ENCODE measurements at places on chromosomes 4 and X. TPM values are rescaled to one million over a fixed set of nuclear protein-coding genes. Genes with fewer than 3 reads are reported as not detected.

GRCh38 chr4:146311238-146311970, 97.1 kb downstream of the REELD1 start:
- DNase-seq, result no peak

DNA sequence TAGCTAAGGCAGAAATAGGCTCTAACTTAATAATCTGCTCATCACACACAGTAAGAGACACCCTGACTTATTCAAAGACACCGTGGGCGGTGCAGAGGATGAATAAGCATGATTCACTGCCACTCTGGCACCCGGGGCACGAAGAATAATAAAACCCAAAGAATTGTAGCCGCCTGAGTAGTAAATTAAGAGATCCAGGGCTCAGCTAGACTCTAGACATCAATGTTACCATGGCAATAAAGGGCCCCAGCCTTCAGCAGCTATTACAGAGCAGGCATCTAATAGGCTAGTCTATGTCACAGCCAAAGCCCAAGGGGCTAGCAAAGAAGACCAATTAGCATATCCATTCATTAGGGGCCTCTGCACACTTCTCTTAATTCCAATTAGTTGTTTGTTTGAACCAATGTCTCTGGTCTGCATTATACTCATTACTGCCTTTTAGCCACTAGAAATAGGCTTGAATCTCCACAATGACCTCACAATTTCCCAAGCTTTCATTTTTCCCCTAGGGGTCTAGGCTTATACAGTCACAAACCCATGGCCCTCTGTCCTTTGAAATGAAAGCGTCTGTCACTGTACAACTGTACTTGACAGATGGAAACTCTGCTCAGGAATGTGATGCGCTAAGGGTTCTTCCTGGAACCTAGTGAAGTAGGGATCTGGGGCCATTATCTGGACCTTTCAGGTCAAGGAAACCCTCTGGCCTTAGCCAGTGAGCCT, 3.0 kb upstream of the ATP1B4 start:
- no peak for DNase-seq

- DNase-seq, result no peak
These were observed 15.0 kb upstream of the STS start for GRCh38 chrX:7132335-7133049.

DNA sequence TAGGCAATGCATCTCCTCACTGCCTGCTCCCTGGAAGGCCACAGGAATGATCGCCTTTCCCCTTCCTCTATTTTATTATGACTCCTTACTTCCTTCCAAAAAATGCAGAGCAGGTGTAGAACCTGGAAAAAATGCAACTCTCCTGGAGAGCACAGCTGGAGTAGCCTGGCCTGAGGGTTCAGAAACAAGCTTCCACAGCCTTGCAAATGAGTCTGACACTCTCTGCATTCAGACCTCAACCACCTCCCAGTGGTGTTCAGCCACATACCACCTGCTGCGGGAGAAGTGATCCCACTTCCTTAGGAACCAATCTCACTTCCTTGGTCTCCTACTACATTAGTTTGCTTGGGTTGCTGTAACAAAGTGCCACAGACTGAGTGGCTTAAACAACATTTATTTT, 368.1 kb upstream of the NOCT start:
- DNase-seq, result no peak

The SH2D1A gene
- 0.70 TPM for total RNA-seq

DNA sequence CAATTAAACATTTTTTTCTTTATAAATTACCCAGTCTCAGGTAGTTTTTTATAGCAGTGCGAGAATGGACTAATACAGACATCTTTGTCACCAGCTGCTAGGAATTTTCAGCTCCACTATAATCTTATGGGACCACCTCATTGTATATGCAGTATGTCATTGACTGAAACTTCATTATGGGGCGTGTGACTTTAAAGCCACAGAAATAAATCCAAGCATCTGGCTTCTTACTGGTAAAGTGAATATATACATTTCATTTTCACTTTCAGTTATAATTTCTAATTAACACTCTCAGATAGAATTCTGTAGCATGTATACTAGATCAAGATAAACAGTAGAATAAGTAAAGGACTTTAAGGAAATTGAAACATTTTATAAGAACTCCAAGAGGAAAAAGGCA, 21.9 kb downstream of the IL15 start:
- no peak for DNase-seq

The NPNT gene
- total RNA-seq, result 2.0 TPM

DNA sequence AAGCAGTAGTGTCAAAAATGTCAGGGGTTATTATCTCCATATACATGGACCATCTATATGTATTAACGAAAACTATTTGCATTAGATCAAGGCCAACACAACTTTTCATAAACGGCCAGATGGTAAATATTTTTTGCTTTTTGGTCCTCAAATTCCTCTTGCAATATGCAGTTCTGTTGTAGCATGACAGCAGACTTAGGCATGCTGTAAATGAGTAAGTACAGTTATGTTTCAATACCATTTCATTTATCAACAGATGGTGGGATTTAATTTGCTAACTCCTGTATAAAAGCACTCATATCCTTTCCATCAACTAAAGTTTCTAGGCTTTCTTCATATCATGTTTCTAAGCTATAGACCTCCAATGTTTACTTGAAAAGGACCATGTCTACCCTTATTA, 208.1 kb downstream of the ANKRD50 start:
- DNase-seq, result no peak

GRCh38 chr4:7213807-7214206, 21.5 kb downstream of the SORCS2 start:
- no peak for DNase-seq

All from left lobe of liver (tissue), 2 donors.